ENCODE measurements at places on chromosomes 1 and 21.

DNA sequence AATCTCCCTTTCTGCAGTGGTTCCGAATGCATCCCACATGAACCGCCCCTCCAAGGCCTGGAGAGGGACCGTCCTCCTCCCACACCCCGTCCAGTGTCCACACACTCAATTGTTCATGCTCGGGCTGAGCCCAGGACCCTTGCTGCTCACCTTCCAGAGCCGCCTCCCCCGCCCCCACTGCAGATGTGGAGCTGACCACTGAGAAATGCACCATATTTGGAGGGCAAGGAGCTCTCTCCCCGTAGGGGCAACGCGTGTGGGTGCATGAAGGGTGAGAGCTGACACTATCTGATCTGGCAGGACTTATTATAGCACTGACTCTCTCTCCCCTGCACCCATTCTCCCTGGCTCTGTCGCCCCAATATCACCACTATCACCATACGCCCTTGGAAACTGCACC, 4.0 kb upstream of the S100A3 start:
- DNase-seq: no peak

DNA sequence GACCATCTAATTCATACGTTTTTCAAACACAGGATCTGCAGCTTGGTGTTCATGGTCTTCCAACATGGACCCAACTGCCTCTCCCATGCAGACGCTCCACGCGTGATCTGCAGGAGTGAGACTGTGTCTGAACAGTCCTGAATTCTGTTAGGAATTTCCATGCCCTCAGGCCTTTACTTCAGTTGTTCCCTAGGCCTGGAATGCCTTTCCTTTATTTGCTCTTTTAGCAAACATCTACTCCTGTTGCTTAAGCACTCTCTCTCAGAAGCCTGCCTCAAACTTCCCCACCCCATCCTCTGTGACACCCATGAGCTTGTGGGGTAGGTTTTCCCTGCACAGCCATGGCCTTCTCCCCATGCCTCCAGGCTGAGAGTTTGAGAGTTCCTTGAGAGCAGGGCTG, 73.7 kb downstream of the DMRTB1 start:
- DNase-seq: no peak

DNA sequence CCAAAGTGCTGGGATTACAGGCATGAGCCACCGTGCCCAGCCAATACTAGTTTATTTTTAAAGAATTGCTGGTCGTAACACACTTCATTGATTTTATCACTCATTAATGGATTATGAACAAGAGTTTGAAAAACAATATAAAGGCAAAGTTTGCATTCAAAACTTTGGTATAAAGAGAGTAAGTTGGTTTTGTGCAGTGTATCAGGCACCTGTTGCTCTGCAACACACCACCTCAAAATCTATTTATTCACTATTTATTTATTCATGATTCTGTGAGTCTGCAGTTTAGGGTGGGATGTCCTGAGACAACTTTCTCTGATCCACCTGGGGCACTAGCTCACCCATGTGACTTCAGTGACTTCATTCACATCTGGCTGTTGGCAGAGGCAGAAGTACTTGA, 10.2 kb upstream of the METTL18 start:
- DNase-seq: no peak

- DNase-seq: no peak
Observed at GRCh38 chr21:42799948-42800347, 79.4 kb downstream of the WDR4 start.

DNA sequence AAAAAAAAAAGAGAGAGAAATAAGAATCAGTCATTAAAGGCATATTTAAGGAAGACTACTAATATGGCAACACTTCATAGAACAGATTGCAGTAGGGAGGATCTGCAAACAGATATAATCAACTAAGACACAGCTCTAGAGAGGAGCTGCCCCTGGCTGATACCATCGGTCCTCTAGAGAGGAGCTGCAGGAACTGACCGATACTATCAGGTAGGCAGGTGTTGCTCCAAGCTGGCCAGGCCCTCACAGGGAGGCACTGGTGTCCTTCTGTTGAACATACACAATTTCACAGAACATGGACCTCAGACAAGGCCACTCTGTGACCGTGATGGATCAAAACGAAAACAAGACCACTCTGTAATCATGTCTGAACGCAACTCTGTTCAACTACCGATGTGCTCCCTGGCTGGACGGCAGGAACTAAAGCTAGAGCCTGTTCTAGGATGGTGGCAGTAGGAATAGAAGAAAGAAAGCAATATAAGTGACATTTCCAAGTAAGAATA, 15.5 kb downstream of the SMYD3 start:
- DNase-seq: no peak

DNA sequence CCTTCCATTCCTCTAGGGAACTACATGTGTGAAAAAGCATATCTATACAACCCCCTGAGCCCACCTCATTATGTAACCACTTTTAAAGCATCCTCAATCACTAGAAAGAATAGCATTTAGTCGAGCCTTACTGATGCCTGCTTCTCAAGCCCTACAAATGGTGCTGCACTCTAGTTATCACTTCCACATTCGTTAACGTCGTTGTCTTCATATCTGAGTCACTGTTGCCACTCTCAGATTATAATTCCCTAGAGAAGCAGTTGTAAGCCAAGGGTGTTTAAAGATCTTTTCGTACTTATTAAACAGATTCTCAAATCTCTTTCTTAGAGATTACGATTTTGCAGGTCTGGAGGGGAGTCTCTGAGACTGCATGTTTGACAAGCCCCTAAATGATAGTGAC, 16.5 kb downstream of the ATP1B1 start:
- no peak for DNase-seq

GRCh38 chr1:162391790-162392563, 10.4 kb downstream of the C1orf226 start:
- DNase-seq: peak; percentile 28

DNA sequence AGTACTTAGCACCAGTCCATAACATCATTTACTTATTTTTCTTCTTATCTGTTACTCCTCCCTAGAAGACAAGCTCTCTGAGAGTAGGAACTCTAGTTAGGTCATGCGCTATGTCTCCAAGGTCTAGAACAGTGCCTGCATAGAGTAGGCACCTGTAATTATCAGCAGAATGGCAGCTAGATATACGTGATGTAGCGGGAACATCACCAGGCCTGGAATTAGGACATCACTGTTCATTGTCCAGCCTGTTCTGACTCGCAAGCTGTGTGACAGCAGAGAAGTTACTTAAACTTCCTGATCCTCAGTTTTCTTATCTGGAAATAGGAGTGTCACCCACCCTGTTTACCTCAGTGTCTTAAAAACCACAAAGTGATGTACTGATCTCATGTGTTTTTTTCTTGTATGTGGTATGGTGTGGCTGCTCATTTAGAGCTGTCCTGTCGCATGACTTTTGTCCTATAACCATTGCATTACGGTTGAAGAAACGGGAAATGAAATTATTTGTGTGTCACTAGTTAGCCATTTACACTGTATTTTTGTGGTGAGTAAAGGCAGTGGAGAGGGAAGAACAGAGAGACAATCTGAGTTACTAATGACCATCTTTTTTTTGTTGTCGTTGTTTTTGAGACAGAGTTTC, 37.1 kb upstream of the EXO1 start:
- DNase-seq: no peak

DNA sequence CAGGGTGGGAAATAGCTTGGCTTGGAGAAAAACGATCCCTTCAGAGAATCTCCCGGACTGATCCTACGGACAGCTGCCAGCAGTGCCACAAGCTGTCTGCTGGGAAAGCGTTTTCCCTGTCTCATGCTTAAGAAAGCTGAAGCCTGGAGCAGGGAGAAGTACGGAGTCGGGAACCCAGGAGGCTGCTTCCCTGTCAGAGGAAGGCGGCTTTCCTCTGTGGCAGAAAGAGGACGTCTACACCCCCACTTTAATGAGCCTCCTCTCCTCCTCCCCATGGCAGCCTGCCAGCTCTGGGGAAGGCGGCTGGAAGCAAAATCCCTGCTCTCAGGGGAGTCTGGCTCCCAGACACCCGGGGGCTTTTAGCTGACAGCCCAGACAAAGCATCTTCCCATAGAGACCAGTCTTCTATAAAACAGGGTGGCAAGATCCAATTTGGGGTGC, 7.3 kb downstream of the KIF21B start:
- no peak for DNase-seq

DNA sequence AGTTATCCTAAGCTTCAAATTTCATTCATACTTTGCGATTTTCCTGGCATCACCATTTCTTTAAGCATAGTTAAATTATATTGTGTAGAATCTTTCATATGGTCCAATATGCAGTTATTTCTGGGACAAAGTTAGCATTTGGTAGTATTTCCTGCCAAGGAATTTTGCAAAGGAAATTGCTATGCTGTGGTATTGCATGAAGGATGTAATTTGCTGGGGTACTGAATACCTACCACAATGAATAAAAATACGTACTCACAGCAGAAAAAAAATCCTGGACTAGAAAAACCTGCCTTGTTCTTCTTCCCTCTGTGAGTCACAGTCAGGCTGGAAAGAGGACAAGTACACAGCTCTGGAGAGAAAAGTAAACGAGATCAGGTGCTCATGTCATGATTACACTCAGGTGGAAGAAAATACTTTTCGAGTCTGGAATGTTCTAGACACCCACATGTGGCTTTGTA, 241.2 kb downstream of the PTBP2 start:
- no peak for DNase-seq

DNA sequence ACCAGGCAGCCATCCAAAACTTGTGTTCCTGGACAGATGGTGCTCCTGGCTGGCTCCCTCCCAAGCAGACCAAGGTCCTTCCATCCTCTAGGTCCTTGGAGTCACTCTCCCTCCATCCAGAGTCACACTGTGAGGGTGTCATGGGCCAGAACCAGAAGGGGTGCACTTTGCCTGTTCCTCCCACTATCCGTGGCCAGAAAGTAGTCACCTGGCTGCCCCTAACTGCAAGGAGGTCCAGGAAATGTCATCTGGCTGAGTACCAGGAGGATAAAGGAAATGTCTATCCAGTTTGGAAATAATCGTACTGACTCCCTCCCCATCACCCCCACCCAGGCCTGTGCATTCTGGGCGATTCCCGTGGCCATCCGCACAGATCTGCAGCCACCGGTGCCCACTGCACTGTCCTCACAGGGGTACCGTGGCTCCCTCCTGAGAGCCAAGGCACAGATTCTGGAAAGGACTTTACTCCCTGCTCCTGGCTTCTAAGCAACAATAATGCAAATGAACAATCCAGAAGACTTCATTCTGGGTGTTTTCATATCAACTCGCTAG, 253.2 kb downstream of the NPHP4 start:
- no peak for DNase-seq

GRCh38 chr1:93991271-93991670, 82.0 kb upstream of the GCLM start:
- no peak for DNase-seq

DNA sequence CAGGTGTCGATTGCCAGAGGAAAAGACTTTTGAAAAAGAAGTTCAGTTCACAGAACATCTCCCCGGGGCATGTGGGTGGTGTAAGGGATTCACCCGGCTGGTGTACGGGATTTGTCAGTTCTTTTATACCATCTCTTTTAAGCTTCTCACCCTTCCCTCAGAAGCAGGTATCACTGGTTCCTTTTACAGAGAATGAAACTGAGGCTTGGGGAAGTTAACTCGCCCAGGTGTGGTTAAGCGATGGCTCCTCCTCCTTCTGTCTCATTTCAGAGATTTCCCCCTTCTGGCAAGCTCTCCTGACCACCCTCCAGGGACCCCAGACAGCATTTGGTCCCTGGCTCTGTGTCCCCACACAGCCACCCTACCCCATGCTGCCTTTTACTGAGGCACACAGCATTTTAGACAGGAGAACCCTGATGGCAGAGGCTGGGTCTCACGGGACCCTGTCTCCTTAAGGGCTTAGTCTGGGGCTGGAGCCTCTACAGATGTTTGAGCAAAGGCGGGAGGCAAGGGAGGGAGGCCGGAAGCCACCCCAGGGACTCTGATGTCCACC, 2.8 kb upstream of the ECE1 start:
- DNase-seq: no peak

DNA sequence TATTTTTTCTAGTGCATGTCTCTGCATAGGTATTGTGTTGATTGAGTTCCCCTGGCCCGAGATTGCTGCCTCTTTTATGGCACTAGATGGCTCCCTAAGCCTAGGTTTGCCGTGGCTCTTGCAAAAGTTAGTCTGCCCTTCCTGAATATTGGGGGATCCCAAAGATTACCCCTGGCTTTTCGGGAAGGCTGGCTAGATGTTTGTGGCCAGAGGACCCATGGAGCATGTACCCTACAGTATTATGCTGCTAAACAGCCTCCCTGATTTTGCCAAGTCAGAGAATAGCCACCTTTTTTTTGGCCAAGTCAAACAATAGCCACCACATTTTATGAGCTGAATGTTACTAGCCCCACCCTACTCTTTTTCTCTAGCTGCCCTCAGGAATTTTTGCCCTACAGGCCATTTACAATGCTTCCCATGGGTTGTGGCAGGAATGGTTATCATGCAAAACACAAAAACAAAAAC, 343.2 kb downstream of the OLFM3 start:
- DNase-seq: no peak

DNA sequence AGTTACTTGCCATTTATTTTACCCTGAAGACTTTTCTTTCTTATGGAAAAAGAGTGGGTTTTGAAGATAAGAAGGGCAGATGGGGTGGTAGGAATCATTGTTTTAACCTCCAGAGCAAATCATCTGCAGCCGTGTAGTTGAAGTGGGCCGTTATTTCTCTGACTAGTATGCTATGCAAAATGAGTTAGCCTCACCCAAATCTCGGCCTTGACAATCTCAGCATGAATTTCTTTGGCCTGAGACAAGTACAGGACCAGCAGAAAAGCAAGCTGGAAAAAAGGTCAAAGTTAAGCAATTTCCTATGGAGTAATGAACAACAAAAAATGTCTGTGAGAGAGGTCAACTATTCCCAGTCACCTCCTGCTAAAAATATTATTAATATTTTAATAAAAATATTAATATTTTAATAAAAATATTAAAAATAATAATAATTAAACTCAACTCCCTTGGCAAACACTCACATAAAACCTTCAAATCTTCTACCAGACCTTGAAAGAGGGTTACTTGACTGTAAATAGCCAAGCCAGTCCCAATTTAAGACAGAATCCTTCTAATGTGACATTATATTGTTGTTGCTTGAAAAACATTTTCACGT, 6.8 kb upstream of the TEKT2 start:
- DNase-seq: no peak

GRCh38 chr1:1211541-1212441, 2.2 kb downstream of the TNFRSF4 start:
- DNase-seq: no peak

GRCh38 chr1:199931666-199932377, 95.7 kb upstream of the NR5A2 start:
- DNase-seq: peak; percentile 30
